Cardiac muscle cell (in vitro differentiated cells and primary cell): ENCODE measurements at places on chromosomes 11 and 22. TPM values are rescaled to one million over a fixed set of nuclear protein-coding genes. Genes with fewer than 3 reads are reported as not detected.

DNA sequence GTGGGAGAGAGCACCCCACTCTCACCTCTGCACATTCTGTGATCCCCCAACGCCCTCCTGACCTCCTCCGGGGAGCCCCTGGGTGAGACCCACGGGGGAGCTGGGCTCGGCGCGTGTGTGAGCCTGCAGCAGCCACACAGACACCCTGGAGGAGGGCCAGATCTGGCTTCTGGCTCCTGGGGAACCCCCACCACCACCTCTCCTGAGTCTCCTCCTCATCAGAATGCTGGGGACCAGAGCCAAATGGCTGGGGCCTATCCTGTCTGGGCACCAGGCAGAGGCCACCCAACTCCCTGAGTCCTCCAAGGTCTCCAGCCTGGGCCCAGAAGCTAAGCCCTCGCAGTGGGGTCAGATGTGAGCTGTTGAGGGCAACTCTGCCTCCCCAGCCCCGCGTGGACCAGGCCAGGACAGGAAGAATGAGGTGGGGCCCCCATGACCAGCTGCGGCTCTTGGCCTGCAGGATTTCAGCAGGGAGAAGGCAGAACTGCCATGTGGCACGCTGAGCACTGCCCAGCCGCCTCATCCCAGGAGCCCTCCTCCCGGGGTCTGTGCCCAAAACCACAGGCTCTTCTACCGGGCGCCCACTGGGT, 5.5 kb upstream of the PIM3 start:
- no peak for DNase-seq
- no peak overlapping the region for H3K4me3 ChIP-seq
- H3K4me1 ChIP-seq, result peaks cover 16% of the 10 kb centered on the region
- no peaks in the 10 kb centered on the region for H3K27me3 ChIP-seq
- no peaks in the 10 kb centered on the region for H3K36me3 ChIP-seq

GRCh38 chr11:7490054-7490453, 4.7 kb downstream of the OLFML1 start:
- H3K4me3 ChIP-seq, result no peak overlapping the region
- no peaks in the 10 kb centered on the region for H3K27me3 ChIP-seq
- H3K4me1 ChIP-seq, result peaks cover 5% of the 10 kb centered on the region
- no peak overlapping the region for H3K27ac ChIP-seq

DNA sequence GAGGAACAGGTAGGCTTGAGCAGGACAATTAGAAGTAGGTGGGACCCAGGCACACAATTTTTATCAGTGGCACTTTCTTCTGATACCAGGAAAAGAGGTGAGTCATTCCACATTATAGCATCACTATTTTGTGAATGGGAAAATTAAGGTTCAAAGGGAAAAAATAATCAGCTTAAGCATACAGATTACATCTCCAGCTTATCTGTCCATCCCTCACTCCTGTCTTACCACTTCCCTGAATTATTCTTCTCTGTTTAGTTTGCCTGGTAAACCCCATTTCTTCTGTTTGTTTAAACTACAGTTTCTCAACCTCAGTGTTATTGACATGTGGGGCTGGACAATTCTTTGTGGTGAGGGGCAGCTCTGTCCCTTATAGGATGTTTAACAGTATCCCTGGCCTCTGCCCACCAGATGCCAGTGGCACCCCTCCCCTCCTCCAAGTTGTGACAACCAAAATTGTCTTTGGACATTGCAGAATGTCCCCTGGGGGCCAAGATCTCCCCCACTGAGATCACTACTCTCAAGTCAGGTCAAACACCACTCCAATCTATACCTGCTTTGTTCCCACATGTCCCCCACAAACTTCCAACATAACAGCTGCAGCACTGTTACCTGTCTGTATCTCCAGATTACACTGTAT, 8.5 kb upstream of the XBP1 start:
- no peak overlapping the region for H3K4me3 ChIP-seq
- no peak overlapping the region for H3K27ac ChIP-seq
- no peak for DNase-seq

DNA sequence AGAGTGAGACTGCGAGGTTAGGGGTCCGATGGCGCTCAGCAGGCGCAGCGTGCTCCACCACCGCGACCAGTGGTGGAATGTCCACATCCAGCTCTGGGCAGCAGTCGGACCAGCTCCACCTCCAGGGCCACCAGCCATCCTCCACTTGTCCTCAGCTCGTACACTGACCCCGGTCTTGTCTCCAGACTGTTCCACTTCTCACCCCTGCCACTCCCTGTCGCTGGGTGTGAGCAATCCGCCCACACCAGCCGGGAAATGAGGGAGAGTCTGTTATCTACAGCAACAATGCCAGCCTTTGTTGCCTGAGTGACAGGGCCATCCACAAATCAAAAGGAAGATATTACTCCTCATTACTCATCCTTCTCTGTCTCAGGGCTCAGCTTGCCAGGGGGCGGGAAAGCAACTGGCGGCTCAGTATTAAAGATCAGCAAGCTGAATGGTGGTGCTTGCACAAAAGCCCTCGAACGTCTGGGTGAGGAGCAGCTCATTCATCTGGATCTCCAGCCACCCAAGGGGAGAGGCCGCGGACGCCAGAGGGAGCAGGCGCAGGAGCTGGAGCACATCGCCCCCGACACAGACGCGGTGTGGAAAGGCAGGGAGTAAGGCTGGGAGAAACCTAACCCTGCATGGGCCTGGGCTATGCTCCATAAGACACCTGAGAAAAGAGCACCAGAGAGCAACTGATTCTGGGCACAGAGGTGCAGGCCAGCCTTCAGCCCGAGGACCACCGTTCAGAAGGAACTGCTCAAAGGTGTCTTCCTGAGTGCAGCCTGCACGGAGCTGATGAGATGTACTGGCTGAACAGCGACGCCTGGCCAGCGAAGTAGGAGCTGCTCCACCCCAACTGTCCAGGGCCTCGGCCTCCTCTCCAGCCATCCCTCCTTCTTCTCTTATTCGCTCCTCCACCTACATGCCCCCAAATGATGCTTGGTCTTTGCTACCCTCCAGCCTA, 21.9 kb downstream of the IGSF9B start:
- peak; percentile 35 for DNase-seq
- no peak overlapping the region for H3K27ac ChIP-seq
- H3K36me3 ChIP-seq, result no peaks in the 10 kb centered on the region

DNA sequence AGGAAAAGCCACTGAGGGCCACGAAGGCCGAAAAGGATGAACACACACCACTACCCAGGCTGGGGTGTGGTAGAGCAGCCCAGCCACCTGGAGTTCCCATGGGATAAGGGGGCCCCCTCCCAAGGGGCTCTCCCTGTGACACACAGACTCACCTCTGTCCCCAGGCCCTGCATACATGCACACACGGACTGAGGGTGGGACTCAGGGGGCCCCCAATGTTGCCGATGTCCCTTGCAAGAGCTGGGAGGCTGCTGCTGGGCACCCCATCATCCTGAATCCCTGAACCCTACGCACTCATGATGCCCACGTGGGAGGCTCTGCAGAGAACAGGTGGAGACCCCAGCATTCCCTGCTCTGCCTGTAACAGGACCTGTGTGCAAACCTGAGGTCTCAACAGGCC, 14.5 kb downstream of the SHANK2 start:
- H3K27ac ChIP-seq, result no peak overlapping the region
- no peaks in the 10 kb centered on the region for H3K27me3 ChIP-seq
- H3K36me3 ChIP-seq, result no peaks in the 10 kb centered on the region

DNA sequence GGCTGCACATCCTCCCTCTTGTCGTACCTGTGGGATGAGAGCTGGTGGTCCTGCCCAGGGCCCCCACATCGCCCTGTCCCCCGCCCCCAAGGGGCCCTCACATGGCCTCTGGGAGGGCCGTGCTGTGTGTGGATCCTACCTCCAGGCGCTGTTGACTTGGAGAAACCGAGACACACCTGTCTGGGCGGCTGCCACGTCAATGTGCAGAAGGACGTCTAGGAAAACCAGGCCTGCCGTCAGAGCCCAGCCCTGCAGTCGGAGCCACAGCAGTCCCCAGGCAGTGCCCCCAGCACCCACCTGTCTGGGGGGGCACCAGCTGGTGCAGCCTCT, 14.2 kb downstream of the ALG12 start:
- peaks cover 4% of the 10 kb centered on the region for H3K36me3 ChIP-seq
- no peaks in the 10 kb centered on the region for H3K4me1 ChIP-seq
- no peak for DNase-seq
- no peak overlapping the region for H3K27ac ChIP-seq
- H3K27me3 ChIP-seq, result no peaks in the 10 kb centered on the region

GRCh38 chr11:28767574-28767973, 659.4 kb downstream of the METTL15 start:
- H3K27ac ChIP-seq, result no peak overlapping the region
- H3K4me1 ChIP-seq, result no peaks in the 10 kb centered on the region
- no peaks in the 10 kb centered on the region for H3K36me3 ChIP-seq
- H3K4me3 ChIP-seq, result no peak overlapping the region
- H3K27me3 ChIP-seq, result no peaks in the 10 kb centered on the region

DNA sequence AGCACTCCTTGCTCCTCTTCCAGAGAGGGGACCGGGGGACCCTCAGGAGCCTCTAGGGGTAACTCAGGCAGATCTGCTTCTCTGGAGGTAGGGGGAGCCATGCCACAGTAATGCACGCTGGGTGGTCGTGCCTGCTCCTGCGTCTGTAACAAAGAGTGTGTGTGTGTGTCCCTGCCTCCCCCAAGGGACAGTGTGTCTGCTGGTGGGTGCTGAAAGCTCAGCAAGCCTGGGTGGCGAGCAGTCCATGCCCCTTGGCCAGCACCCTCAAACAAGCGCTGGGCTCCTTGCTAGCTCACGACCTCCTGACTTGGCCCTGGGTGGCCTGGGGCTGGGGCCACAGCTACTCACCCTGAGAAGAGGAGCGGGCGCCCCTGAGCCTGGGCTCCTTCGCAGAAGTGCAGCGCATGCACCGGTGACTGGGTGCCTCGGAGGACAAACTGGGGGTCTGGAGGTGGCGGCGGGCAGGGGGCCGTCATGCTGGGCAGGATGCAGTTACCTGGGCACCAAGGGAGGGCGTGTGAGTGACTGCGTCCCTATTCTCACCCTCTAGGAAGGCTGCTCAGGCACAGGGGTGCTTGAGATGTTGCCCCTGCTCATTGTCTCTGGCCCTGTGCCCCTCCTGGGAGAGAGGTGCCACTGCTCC, 33.7 kb downstream of the GNB1L start:
- DNase-seq, result no peak
- no peaks in the 10 kb centered on the region for H3K27me3 ChIP-seq
- H3K4me1 ChIP-seq, result no peaks in the 10 kb centered on the region
- H3K27ac ChIP-seq, result no peak overlapping the region

GRCh38 chr11:36818410-36818809, 220.4 kb upstream of the RAG2 start:
- DNase-seq, result no peak
- no peak overlapping the region for H3K4me3 ChIP-seq
- H3K36me3 ChIP-seq, result no peaks in the 10 kb centered on the region

GRCh38 chr22:43390166-43390565, 21.6 kb upstream of the MPPED1 start:
- peaks cover 9% of the 10 kb centered on the region for H3K4me1 ChIP-seq
- H3K36me3 ChIP-seq, result no peaks in the 10 kb centered on the region
- DNase-seq, result no peak
- H3K27ac ChIP-seq, result no peak overlapping the region
- peaks cover 21% of the 10 kb centered on the region for H3K27me3 ChIP-seq

DNA sequence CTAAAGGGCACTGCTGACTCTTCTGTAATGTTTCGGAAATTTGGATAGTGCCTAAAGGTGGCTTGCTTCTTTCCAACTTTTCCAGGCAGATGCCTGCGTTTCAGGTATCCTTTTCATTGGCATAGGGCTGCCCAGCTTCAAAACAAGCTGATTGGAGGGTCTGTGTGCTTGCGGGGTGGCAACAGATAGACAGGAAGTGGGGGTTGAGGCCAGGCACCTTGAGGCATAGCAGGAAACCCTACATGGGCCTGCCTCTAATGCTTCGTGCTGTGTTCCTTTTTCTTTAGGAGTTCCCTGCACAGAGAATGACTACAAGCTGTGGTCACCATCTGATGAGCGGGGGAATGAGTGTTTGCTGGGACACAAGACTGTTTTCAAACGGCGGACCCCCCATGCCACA, 92.2 kb upstream of the SORL1-AS1 start:
- H3K27me3 ChIP-seq, result no peaks in the 10 kb centered on the region
- H3K27ac ChIP-seq, result no peak overlapping the region
- no peak for DNase-seq
- no peaks in the 10 kb centered on the region for H3K4me1 ChIP-seq
- no peak overlapping the region for H3K4me3 ChIP-seq

- H3K4me3 ChIP-seq, result no peak overlapping the region
- no peak for DNase-seq
- no peaks in the 10 kb centered on the region for H3K27me3 ChIP-seq
- H3K36me3 ChIP-seq, result no peaks in the 10 kb centered on the region
Measured at GRCh38 chr11:12280838-12281565, 96.4 kb upstream of the PARVA start.

DNA sequence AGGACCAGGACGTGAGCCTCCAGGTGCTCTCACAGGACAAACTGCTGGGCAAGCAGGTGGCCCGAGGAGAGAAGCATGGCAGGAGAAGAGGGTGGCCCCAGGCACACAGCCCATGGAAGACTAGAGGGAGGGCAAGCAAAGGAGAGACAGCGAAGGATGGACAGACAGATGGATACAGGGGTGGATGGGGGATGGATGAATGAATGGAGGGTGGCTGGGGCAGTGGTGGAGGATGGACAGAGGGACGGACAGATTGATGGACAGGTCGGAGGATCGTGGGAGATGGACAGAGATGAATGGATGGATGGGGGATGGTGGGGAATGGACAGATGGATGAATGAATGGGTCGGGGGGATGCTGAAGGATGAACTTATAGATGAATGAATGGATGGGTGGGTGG, 22.7 kb downstream of the ARVCF start:
- no peaks in the 10 kb centered on the region for H3K27me3 ChIP-seq
- no peak overlapping the region for H3K27ac ChIP-seq
- DNase-seq, result no peak
- no peaks in the 10 kb centered on the region for H3K36me3 ChIP-seq
- H3K4me3 ChIP-seq, result no peak overlapping the region

DNA sequence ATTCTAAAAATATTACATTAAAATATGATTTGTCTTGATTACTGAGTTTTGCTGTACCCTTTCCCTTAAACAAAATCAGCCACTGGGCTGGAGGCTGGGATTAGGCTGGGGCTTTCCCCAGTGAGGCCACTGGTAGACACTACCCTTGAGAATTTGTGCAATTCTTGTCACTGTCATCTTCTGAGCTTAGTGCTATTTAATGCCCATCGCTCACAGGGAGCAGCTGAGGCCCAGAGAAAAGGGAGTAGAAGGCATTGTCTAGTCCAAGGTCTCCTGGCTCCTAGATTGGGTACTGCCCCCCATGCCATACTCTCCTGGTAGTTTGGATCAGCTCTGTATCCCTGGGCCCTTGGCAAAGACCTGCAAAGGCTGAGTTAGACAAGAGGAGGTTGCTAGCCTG, 6.7 kb downstream of the CHRM1 start:
- DNase-seq, result no peak
- no peaks in the 10 kb centered on the region for H3K27me3 ChIP-seq
- no peak overlapping the region for H3K4me3 ChIP-seq
- no peaks in the 10 kb centered on the region for H3K36me3 ChIP-seq

SYNGR1 gene
- total RNA-seq, result 40.7 and 61.8 TPM in 2 replicates

OR52A1 gene
- total RNA-seq, result not detected in 2 replicates

FXYD6 gene
- 324 and 403 TPM in 2 replicates for total RNA-seq

CENPM gene
- total RNA-seq, result 22.0 and 26.7 TPM in 2 replicates

ZNF280B gene
- 0.46 and 0.86 TPM in 2 replicates for total RNA-seq

SAA4 gene
- not detected in 2 replicates for total RNA-seq

CHST1 gene
- 3.1 and 4.3 TPM in 2 replicates for total RNA-seq

GRAP2 gene
- total RNA-seq, result 0.09 and 0.32 TPM in 2 replicates

PGM2L1 gene
- 5.4 and 5.6 TPM in 2 replicates for total RNA-seq

SCUBE1 gene
- 1.8 and 6.9 TPM in 2 replicates for total RNA-seq

DENND6B gene
- total RNA-seq, result 7.0 and 7.9 TPM in 2 replicates

NXPE1 gene
- not detected in 2 replicates for total RNA-seq
